ENCODE measurements at places on chromosomes 2 and 18.

GRCh38 chr2:74093426-74093825, 54.3 kb downstream of the BOLA3 start:
- no peak for DNase-seq

GRCh38 chr18:7059276-7059675, 58.3 kb downstream of the LAMA1 start:
- DNase-seq: no peak

- DNase-seq: no peak
Observed at GRCh38 chr18:23609390-23610023, 23.2 kb upstream of the NPC1 start.

GRCh38 chr2:1625281-1626001, 118.9 kb downstream of the PXDN start:
- DNase-seq: no peak

DNA sequence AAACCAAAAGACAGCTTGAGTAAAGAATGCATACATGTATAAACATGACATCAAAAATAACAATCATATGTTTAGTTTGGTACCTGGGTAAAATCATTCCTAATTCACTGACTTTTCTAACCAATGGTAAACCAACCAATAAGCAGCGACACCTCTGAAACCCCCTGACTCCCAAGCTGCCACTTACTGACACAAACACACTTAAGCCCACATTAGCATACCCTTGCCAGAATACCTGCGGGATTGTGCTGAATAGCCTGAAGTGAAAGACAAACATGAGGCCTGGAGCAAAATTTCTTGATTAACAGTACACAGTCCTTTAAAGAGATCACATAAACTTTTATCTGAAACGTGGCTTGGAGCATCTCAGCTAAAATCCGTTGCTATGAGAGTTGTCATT, 902.9 kb downstream of the TMEM182 start:
- no peak for DNase-seq

DNA sequence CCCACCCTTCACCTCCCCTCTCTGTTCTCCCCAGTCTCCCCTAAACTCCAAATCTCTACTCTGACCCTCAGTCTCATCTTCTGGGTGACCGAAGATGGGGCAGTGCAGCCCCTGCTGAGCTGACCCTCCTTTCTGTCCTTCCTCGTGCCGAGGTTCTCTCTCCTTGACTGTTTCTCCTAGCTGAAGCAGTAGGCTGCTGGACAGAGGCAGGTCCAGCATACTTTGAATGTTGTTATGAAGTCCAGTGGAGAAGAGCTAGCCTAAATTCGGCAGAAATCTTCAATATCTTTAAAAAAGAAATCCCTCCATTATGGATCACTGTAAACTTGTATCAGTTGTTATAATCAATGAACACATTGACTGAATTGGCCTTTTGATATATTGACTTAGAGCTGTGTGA, 63.2 kb downstream of the RRM2 start:
- no peak for DNase-seq

DNA sequence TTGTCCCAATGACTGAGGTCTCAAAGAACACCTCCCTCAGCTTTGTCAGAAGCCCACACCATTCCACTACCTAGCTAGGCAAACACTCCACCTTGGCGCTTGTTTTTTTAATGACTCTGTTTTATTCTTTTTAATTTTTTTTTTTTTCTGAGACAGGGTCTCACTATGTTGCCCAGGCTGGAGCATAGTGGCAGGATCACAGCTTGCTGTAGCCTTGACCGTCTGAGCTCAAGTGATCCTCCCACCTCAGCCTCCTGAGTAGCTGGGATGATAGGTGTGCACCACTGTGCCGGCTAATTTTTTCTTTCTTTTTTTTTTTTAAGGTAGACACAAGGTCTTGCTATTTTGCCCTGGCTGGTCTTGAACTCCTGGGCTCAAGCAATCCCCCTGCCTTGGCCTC, 101.9 kb downstream of the SLC25A12 start:
- no peak for DNase-seq

DNA sequence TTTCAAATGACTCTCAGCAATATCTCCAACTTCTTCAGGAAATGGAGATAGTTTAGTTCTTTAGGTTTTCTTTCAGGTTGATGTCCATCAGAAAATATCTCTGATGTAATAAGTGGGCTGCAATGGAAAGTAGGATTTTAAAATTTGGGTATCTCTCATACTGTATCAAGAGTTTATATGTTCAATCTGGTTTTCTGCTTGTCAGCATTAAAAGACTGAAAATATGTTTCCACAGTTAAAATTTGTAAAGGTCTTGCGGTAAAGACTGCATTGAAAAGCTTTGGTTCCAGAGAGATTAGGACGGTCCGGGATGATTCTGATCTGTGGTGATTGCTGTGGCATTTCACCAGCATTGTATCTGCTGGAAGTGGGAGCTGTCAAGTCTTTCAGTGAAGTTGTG, 83.2 kb downstream of the LYPD1 start:
- DNase-seq: no peak
